ENCODE measurements at places on chromosomes 1 and 21.

- DNase-seq = no peak
Measured at GRCh38 chr1:117712621-117713020, 106.8 kb downstream of the TENT5C start.

- no peak for DNase-seq
Measured at GRCh38 chr1:185157599-185158412, 839 bp downstream of the SWT1 start.

DNA sequence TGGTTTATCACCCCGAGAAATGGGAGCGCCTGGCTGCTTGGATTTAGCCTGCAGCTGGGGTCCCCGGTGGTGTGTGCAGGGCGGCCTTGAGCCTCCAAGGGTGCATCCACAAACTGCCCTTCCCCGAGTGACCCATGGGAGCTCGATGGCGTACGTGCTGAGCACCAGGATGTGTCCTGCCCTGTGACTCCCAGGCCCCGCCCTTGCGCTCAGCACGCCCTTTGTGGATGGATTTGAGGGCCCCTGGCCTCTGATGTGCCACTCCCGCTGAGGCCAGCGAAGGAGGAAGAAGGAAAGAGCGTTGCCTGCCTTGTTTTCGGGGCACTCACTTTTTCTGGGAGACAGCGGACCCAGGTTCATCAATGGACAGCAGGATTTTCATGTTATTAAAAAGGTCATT, 1.7 kb upstream of the TFF3 start:
- no peak for DNase-seq

- DNase-seq = no peak
Measured at GRCh38 chr1:182297335-182297734, 94.3 kb downstream of the GLUL start.

DNA sequence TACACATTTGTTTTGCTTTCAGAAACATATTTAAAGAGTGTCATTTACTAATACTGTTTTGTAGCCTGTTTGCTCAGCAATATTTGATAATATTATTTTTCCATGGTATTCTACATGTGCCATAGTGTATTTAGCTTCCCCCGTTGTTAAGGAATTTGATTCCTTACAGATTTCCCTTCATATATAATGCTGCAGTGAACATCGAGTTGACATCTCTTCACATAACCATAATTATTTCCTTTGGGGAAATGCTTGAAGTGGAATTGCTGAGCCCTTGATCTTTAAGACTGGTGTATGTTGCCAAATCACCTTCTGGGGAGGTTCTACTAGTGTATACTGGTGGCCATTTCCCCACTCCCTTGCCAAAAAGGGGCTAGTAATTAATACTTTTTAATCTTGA, 42.6 kb downstream of the FAM163A start:
- DNase-seq = no peak

DNA sequence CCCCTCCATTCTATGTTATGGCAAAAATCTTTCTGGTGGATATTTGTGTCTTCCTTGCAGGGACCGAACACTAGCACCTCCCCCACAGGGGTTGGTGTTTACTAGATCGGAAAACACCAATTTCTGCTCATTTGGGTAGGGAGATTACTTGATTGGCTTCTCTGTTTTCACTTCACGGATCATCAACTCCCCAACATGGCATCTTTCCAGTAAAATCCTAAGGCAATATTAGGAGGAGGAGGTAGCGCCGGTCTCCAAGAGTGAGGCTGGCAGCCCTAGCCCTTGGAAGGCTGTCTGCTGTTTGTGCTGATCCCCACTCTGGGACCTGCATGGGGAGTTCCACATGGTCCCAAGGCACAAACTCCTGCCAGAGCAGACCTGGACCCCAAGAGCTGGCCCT, 12.2 kb downstream of the VASH2 start:
- DNase-seq = no peak

DNA sequence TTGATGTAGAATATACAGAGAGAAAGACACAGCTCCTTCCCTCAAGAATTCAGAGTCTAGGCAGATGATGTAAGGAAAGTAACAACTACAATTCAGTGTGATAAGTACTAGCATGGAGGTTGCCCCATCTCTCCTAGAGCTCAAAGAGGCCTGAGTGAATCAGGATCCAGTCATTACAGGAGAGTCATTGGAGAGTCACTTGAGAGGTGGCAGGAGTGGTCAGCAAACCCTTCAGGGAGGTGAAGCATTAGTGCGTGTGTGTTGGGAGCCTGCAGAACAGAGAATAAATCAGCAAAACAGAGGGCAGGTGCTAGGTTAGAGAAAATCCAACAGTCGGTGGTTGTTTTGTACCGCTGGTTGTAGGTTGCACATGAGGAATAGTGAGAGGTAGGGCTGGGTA, 46.1 kb downstream of the GRIK1 start:
- no peak for DNase-seq

DNA sequence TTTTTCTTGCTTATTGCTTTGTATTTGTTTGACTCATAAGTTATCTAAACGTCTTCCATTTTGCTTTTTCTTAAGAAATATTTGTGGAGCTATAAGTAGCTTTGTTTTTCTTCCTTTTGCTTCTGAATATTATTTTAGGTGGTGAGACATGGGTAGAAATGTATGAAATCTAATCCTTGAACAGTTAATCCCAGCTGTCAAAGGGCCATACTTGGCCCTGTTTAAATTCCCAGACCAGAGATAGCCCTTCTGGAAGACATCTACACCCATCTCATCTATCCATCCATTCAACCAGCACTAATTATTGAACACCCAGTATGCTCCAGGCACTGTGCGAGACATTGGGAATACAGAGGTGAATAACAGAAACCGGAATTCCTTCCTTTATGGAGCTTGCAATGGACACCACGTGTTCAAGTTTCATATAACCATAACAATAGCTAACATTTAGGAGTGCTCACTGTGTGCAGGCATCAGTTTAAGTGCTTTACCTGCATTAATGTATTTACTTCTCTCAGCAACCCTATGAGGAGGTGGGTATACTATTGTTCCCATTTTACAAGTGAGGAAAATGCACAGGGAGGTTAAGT, 8.7 kb downstream of the TACSTD2 start:
- DNase-seq = no peak

DNA sequence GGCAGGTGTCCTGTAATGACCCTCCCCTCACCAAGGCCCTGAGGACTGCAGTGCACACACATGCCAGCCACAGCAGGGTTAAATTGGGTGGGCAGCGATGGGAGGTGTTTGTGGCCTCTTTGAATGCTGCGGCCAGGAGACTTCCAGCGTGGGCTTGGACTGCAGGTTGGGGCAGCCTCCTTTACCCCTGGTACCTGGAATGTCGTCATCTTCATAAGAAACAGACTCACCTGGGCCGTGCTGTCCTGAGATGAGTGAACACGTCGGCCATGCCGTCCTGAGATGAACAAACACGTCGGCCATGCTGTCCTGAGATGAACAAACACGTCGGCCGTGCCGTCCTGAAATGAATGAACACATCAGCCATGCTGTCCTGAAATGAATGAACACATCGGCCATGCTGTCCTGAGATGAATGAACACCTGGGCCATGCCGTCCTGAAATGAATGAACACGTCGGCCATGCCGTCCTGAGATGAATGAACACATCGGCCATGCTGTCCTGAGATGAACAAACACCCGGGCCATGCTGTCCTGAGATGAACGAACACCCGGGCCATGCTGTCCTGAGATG, 50.1 kb upstream of the COL6A1 start:
- DNase-seq = no peak

- no peak for DNase-seq
Measured at GRCh38 chr1:43368646-43369020, 822 bp upstream of the ELOVL1 start.

DNA sequence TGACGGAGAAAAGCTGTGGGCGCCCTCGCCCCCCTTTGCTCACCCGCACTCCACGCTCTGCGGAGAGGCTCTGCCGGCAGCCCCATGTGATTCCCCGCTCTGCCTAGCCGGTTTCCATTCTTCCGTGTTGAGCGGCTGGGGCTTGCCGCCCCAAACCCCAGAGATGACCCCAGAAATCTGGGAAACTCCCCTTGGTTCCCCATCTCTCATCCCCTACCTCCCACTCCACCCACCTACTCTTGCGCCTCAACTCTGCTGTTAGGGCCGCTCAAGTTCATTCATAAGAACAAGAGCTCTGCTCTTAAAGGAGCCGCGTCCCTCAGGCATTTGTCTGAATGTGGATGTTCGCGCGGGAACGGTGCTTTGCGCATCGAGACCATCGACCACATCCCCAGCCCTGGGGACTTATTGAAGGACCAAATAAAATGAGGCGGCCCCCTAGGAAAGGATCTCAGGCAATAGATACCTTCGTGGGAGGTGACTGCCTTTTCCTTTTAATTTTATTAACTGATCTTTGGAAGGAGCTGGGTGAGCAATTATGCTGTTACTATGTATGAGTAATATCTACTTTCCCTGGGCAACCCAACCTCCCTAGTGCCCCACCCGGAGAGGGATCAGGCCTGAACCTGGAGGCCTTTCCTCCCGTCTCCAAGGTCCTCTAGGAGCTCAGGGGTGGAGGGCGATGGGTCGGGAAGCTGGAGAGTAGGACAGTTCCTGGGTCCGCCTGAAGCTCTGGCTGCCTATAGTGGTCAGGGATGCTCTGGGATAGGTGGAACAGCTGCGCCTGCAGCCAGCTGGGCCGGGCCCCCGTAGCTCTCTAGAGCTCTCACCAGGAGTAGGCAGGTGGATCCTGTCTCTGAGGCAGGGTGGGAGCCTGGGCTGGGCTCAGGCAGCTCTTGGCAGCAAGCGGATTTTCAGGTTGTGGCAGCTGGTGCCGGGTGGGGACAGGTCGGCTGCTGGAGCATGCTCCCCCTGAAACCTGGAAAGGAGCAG, 898 bp downstream of the MFSD2A start:
- peak; percentile 50 for DNase-seq

DNA sequence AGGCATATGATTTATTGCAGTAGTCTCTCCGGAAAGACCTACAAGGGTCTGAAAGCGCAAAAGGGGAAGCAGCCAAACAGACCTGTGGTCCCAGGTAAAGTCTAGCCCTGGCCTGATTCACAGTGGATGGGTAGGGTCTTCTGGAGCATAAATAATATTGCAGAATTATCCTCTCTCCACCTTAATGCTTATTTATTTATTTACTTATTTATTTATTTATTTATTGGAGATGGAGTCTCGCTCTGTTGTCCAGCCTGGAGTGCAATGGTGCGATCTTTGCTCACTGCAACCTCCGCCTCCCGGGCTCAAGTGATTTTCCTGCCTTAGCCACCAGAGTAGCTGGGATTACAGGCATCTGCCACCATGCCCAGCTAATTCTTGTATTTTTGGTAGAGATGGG, 11.8 kb upstream of the KLHDC8A start:
- no peak for DNase-seq

GRCh38 chr1:8987881-8988617, 38.2 kb downstream of the SLC2A7 start:
- peak; percentile 71 for DNase-seq

Measured in stimulated activated CD4-positive, alpha-beta T cell treated with anti-CD3 and anti-CD28 coated beads, Interleukin-4, amount 100 ng/mL, for 48 hours (primary cell).